ENCODE measurements at places on chromosomes 13 and 19.

- DNase-seq: no peak
Observed at GRCh38 chr13:38372820-38373383, 23.3 kb downstream of the UFM1 start.

DNA sequence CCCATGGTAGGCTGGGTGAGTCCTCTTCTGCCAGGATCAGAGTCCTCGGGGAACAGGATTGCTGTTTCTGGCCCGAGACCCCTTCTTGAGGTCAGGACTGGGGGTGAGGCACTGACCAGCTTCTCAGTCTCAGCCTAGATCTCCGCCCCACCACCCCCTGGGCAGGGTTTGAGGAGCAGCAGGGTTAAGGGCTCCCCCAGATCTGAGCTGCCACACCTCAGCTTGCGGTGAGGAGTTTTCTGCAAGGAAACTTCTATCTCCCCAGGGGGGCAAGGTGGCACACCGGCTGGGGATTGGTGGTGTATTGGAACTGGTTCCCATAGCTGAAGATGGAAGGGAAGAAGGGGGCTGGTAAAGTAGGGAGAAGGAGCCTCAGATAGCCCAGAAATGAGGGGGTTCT, 19.5 kb downstream of the CHST8 start:
- no peak for DNase-seq

DNA sequence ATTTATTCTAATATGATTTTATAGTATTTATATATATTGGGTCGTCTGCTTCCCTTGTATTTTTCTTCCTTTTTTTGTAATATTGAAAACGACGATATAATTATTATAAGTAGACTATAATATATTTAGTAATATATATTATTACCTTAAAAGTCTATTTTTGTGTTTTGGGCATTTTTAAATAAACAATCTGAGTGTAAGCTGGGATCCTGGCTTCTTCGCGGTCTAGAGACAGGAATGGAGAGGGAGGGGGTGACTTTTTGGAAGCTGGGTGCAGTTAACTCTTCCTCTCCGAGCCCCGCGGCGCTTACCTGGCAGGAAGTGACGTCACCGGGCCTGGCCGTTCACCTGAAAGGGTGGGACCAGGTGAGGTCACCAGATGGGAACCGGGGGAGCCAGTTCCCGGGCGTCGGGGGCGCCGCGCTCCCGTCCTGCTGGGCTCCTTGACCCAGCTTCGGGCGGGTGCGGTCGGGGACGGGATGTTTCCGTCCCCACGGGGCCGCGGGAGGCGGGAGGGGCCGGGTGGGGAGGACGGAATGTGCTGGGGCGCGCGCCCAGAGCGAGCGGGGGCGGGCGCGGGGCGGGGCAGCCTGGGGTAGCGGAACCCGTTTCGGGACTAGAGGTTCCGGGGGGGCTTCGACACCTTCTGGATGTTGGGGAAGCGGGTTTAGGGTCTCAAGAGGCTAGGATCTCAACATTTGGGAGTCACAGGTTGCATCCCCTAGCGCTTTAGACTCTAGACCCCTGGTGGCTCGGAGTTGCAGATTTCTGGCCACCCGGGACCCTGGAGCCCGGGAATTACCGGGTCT, 2.8 kb downstream of the ZFP36 start:
- peak; percentile 84 for DNase-seq

GRCh38 chr19:50838239-50838638, 4.9 kb upstream of the KLK15 start:
- DNase-seq: no peak

DNA sequence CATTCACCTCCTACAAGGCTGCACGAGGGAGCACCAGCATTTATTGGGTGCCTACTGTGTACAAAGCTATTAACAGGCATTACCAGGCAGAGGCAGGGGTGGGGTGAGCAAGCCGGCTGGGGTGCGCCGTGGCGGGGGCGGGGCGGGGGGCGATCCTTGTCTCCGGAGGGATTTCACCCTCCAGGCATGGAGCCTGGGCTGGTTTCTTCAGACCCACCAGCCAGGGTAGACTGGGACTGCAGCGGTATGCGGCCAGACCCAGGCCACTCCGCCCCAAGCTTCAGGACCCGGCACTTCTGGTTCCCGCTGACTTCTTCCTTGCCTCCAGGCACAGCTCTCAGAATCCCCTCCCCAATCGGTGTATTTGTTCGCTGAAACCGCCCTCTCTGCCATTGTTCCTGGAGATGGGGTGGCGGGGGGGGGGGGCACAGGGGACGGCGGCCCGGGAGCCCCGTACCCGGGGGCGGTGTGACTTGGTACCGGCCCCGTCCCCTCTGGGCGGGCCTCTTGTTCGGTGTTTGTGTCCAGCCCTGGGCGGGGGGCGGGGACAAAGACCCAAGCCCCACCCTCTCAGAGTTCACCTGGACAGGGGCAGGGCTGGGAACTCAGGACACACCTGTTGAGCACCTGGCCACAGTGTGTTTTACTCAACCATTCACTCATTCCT, 14.4 kb downstream of the TJP3 start:
- no peak for DNase-seq

DNA sequence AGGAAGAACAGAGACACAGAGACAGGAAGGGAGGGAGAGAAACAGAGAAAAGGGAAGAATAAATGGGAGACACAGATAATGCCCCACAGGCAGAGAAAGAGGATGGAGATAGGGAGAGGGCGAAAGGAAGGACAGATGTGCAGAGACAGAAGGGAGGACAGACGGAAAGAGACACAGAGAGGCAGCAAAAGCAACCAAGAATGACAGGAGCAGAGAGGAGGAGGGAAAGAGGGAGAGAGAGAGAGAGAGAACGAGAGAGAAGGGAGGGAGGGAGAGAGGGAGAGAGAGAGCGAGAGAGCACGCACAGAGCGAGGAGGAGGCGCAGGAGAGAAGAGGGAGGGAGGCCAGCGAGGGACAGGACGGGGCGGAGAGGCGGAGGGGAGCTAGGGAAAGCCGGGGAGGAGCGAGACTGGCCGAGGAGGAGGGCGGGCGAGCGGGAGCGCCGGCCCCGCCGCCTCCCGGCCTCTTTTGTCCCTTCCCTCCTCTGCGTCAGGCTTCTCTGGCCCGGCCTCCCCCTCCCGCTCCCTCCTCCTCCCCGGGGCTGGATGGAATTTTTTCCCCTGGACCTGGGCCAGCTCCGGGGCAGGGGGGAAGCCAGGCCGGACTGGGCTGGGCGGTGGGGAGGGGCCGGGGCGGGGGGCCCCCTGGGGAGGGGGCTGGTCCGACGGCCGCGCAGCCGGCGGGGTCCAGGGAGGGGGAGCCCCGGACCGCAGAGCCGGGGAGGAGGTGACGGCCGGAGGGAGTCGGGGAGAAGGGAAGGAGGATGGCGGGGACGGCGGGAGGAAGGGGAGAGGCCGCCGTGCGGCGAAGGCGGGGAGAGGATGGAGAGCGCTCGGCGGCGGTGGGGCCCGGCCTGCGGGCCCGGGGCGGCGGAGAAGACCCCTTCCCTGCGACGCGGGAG, 4.2 kb upstream of the SPACA6 start:
- DNase-seq: peak; percentile 98

GRCh38 chr19:47107202-47107952, 6.2 kb downstream of the ZC3H4 start:
- no peak for DNase-seq

- no peak for DNase-seq
Observed at GRCh38 chr19:31372246-31372781, 23.1 kb upstream of the TSHZ3 start.

DNA sequence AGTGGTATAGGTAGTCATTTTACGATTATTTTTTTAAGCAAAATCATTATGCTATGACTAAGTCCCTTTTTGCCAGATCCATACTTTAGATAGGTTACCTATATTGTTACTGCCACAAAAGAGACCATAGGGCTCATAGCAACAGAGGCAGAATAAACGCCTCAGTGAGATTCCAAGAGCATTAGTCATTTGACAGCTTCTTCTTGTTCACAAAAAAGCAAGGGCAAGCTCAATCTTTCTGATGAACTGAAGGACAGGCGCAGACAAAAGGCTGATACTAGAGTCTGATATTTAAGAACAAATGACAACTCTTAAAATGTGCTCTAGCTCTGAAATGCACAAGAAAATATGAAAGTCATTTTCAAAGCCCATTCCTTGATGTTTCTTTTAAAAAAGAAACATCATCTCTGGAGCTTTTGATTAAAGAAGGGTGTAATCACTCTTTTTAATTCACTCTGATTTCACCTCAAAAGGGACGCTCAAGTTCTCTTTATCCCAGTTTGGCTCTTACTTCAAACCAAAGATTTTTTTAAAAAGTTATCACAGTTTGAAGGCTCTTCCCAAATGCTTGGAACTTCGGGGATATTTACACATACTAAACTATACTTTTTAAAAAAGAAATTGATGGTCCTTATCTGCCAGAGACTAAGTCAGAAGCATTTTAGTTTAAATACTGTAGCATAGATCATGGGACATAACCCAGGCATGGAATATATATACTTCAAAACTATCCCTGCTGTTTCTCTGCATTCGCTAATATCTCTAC, 187.2 kb downstream of the EFNB2 start:
- DNase-seq: no peak

DNA sequence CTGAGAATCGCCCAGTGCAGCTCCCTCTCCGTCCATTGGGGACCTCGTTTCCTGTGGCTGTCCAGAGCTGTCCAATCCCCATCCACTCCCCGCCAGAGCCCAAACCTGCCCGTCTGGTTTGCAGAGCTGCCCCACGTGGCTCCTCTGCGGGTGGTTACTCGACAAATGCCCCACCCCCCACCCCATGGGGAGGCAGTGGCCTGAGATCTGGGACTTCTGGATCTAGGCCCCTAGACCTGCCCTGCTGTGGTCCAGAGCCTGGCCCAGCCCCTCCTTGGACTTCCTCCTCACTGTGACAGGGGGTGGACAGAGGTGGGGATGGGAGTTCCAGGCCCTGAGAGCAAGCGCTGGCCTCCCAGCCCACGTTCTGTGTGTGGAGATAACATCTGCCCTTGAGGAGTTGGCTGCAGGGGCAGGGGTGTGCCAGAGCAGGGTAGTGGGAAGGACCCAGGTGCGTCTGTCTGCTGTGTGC, 29.1 kb downstream of the PAK4 start:
- DNase-seq: no peak

DNA sequence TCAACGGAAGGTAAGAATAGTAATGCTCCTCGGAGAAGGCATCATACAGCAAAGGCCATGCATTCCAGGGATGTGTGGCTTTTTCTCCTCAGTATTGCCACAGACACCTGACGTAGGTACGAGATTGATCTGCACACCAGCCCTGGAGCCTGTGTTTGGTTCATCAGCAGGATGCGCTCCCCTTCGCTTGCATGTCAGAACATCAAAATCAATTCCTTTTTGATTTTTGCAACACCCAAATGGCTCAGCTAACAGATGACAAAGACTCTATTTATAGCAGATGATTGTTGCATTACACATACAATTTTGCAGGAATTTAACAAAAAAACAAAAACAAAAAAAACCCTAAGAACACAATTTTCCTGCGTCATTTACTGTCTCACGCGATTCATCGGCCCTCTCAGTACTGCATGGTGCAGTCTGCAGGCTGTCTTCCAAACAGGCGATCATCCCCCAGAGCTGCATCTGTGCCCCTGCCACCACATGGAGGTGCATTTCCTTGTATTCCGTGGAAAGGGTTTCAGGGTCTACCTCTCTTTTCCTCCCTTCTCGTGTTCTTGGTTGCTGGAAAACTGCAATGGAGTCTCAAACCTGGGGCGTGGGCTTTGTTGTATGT, 207.3 kb downstream of the TEX29 start:
- DNase-seq: no peak

DNA sequence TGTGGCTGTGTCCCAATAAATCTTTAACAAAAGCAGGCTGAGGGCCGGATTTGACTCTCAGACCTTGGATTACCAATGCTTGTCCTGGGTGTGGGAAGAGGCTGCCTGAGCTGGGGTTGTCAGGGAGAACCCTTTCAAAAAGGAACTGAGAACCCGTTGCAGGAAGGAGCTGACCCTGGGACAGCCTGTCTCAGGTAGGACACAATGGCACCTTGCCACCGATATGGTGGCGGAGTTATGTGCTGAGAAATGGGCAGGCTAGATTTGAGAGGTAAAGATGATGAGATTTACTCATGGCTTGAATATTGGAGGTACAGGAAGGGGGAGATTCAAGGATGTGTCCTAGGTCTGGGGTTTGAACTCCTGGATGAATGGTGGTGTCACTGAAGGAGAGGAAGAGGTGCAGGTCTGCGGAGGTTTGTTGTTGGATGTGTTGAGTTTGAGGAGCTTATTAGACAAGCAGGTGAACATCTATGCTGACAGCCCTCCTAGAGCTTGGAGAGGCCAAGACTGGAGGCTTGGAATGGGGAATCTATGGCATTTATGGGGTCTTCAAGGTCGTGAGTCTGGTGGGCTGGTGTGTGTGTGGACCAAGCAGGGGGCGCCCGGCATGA, 7.2 kb downstream of the PLEKHF1 start:
- DNase-seq: no peak

- DNase-seq: no peak
Observed at GRCh38 chr19:29079356-29080032, 133.5 kb downstream of the UQCRFS1 start.

DNA sequence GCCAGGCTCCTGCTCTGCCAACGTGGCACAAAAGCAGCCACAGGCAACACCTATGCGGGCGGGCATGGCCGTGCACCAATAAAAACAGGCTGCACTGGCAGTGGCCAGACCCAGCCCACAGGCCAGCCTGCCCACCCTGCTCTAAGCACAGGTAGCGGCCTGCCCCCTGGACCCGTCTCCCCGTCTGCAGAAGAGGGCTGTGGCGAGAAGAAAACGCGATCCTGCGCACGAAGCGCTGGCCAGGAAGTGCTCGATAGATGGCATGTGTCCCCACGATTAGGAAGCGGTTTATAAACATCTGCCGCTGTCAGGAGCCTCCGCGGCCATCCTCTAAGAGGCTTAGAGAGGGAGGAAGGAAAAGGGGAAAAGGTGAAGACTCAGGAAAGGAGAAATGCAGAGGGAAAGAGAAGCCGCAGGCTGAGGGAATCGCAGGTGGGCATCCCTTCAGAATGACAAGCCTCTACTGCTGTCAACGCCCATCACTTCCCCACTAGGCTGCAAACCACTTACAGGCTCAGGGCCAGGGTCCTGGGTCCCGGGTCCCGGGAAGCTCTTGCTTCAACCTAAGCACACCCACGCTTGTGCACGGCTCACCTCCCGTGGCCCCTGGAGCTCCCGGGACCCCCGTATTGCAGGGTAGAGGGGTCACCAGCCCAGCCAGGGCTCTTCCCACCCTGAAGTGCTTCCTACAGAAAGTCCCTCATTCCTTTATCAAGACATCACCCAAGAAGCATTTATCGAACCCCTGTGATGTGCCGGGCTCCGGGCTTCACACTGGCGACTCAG, 10.5 kb downstream of the MLLT1 start:
- DNase-seq: no peak

DNA sequence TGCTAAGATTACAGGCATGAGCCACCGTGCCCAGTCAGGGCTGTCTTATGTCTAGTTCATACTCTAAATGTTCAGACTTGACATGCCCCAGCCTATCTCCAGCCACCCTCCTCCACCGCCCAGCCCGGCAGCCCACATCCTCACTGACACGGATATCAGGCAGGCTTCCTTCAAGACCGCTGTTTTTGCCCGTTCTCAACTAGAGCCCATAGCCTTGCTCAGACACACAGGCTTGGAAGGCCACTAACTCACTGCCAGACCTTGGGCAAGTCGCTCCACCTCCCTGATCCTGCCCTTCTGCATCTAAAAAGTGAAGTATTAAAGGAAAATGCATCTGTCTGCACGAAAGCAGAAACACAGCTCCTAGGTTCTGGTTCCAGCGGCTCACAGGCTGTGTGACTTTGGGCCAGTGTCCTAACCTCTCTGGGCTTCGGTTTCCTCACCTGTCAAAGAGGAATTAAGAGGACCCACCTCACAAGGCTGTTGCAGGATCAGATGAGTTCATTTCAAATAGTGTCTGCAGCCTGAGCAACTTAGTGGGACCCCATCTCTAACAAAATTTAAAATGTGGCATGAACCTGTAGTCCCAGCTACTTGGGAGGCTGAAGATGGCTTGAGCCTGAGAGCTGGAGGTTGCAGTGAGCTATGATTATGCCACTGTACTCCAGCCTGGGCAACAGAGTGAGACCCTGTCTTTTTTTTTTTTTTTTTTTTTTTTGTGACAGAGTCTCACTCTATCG, 14.5 kb upstream of the CERS4 start:
- no peak for DNase-seq
